ENCODE measurements at places on chromosomes 3 and 15.

- no peaks in the 10 kb centered on the region for H3K27me3 ChIP-seq
- no peak for DNase-seq
- no peak overlapping the region for H3K4me3 ChIP-seq
- no peak overlapping the region for H3K27ac ChIP-seq
- H3K36me3 ChIP-seq, result no peaks in the 10 kb centered on the region
Observed at GRCh38 chr3:171526146-171526545, 65.9 kb upstream of the TNIK start.

DNA sequence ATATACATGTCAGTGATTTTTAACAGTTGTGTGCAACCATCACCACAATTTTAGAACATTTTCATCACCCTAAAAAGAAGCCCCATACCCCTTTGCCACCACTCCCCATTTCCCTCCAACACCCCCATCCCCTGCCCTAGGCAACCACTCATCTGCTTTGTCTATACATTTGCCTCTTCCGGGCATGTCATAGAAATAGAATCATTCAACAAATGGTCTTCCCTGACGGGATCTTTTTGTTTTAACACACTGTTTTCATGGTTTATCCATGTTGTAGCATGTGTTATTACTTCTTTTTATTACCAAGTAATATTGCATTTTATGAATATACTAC, 4.0 kb downstream of the VILL start:
- peaks cover 61% of the 10 kb centered on the region for H3K4me1 ChIP-seq
- H3K27ac ChIP-seq, result peak overlapping the region; percentile 95
- peak overlapping the region; percentile 90 for H3K4me3 ChIP-seq
- no peaks in the 10 kb centered on the region for H3K27me3 ChIP-seq
- no peak for DNase-seq

- no peaks in the 10 kb centered on the region for H3K36me3 ChIP-seq
- H3K4me3 ChIP-seq, result no peak overlapping the region
- no peaks in the 10 kb centered on the region for H3K4me1 ChIP-seq
Observed at GRCh38 chr15:38782156-38782555, 217.5 kb upstream of the RASGRP1 start.

DNA sequence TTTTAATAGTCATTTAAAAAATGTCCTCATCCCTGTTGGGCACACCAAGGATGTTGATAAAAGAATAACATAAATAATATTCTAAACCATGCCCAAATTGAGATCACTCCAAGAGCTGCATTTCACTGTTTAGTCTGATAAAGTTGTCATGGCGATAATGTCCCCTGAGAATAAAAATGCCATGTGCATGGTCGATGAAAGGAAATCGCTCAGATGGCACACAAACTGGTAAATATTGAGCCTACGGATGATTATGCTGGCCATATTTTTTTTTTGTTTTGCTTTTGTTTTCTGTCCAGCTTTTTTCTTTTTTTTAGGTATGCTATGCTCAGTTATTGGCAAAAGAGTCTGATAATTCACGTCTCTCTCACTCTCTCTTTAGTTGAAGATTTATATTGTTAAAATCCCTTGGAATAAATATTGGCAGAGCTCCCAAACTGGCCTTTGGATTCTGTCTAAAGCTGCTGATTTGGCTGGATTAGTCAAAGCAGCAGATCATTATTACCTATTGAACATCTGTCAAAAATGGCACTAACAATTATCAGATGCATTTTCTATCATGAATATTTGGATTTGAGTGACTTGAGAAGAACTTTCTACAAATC, 643.8 kb downstream of the SQOR start:
- H3K4me3 ChIP-seq, result no peak overlapping the region
- no peaks in the 10 kb centered on the region for H3K36me3 ChIP-seq
- H3K27ac ChIP-seq, result no peak overlapping the region
- no peaks in the 10 kb centered on the region for H3K4me1 ChIP-seq
- no peak for DNase-seq

- H3K27me3 ChIP-seq, result no peaks in the 10 kb centered on the region
- no peak overlapping the region for H3K27ac ChIP-seq
- H3K36me3 ChIP-seq, result no peaks in the 10 kb centered on the region
- H3K4me1 ChIP-seq, result no peaks in the 10 kb centered on the region
Observed at GRCh38 chr3:114626751-114627150, 332.9 kb downstream of the TIGIT start.
